NCI-H2107 (cell line): ENCODE measurements at places on chromosomes 2 and 18.

DNA sequence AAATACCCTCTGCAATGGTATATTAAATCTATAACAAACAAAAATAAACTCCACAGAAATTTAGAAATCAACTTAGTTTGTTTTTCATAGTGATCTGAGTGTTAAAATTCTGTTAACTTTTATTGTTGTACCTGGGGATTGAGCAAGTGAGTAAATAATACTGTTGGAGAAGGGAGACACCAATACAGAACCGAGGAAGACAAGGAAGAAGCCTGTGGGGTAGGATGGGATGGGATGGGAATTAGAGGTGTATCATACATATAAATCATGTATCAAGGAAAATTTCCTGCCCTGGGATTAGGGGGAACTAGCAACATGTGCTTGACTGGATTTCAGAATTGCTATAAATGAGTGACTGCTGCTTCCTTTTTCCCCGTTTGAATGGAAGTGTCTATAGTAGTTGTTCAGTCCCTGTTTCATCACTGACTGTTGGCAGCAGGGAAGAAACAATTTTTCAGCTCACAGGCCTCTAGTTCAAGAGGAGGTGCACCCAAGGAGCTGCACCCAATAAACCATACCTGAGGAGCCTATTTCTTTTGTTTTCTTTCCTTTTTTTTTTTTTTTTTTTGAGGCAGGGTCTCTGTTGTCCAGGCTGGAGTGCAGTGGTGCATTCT is 53.1 kb downstream of the SP110 start:
- DNase-seq = no peak

DNA sequence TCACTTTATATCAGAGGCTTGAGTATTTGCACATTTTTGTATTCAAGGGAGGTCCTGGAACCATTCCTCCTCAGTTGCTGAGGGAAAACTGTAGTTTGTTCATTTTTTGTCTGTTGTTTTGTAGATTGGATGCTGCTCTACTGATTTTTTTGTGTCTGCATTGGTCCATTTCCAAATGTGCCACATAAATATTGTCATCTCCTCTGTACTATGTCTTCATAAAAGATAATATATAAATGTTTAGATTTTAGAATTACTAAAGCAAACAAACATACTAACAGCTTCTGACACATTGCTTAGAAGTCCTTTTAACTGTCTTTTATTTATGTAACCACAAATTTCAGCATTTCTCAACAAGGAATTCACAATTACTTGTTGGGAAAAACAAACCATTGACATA is 356.8 kb downstream of the PLCL1 start:
- DNase-seq = no peak

DNA sequence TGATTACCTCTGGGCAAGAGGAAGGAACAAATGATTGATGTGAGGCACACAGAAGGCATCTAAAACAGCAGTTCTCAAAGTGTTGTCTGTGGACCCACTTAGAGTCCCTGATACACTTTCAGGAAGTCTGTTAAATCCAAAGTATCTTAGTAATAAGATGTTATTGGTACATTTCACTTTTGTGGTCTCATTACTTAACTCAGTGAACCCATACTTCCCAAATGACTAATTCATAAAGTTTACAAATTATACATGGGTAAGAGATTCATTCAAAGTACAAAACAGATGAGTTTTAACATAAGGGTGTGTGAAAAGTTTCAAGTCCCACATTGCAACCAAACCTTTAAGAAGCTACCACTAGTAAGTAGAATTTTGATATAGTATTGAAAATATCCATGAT is 440.5 kb downstream of the NUP35 start:
- DNase-seq = no peak

GRCh38 chr18:68822926-68823325 is 25.0 kb downstream of the CCDC102B start:
- no peak for DNase-seq

DNA sequence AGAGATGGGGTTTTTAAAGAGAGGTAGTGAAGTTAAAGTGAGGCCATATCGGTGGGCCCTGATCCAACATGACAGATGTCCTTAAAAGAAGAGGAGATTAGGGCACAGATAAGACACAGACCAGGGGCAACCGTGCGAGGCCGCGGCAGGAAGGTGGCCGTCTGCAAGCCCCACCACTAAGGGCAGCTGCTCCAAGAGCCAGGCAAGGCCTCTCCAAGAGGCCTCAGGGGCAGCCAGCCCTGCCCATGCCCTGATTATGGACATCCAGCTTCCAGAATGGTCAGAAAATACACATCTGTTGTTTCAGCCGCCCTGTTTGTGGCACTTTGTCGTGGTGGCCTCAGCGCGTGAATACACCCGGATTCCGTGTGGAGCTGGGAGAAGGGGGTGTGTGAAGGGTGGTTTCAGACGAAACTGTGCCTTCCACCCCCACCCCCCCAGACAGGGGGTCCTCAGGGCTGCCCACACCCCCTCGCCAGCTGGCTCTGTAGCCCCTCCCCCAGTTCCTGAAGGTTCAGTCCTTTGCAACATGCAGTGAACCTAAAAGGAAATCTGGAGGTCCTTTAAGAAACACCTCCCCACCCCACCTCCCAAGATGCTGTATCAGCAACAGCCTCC is 74.1 kb upstream of the SMAD7 start:
- DNase-seq = no peak

DNA sequence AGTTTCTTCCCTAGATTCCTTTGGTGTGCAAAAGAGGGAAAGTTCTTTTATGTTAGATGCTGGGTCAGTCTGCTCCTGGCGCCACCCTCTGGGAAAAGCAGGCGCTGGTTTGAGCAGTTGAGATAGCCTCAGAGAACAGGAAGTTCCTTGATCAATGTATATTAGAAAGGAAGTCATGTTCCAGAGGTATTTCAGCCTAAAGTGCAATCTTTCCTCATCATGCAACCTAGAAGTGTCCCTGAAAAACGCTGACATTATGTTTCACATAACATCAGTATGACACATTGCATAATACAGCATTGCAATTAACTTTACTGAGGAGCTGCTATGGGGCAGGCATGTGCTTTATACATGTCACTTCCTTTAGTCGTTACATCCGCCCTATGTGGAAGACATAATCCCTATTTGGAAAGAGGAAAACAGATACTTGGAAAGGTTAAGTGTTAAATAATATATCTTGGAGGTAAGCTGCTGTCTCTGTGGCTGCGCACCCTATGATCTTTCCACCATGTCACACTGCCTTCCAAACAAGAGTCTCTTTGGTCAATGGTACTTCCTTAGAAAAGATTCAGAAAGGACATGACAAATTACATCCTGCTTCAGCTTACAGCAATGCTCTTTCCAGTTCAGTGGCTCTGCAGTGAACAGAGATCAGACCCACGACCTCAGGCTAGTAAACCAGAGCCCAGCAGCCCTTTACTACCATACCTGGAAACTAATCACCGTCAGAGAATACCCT is 369.7 kb downstream of the RAD51AP2 start:
- no peak for DNase-seq

- no peak for DNase-seq
Observed at GRCh38 chr2:100561191-100561590, 1.6 kb upstream of the PDCL3 start.

DNA sequence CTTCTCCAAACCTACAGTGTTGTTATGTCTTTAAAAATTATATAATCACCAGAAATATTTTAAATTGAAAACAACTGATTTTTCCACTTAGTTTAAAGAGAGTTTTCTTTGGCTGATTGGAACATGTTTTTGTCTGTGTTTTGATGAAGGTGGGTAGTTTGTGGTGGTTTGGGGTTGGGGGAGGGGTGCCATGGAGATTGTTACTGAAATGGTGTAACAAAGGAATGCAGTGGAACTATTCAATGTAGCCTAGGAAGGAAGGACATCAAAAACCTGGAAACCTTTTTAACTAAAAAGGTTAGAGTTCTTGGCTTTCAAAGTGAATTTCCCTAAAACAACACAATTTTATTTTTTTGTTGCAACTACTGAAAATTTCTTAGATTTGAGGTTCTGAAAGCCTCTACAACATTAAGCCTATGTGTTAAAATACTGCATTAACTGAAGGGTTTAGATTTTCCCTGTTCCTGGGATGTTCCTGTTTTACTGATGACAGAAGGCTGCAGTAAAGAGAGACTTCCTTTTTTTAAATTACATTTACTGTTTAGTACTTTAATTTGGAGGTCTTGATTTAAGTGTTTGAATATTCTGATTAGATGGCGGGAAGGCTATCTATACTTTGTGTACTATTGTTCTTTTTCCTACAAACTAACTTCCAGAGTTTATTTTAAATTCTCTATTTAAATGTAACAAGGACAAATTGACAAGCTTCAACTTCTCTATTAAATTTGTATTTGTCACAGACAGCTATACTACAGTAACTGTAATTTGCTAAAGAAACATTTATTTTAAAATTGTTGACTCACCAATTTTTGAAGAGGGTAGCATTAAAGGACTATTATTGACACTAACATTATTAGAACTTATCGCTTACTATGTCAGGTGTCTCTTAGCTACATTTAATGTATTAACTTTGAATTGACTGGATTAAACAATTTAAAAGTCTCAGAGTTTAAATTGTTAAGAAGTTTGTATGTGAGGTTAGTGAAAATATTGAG is 87.7 kb downstream of the LIMS1 start:
- no peak for DNase-seq

GRCh38 chr2:134253804-134254203 is at the start of gene MGAT5:
Gene MGAT5 (plus strand): TSS chr2:134254072. CDS start chr2:134254404, 332 bp downstream.
- peak; percentile 36 for DNase-seq

GRCh38 chr2:230924470-230925341 is at the start of gene GPR55:
Gene GPR55 (minus strand): TSS chr2:230925242. CDS start chr2:230910962, 14,280 bp downstream.
- DNase-seq = no peak

- DNase-seq = no peak
Observed at GRCh38 chr2:176753752-176754474, 458.7 kb upstream of the HNRNPA3 start.

DNA sequence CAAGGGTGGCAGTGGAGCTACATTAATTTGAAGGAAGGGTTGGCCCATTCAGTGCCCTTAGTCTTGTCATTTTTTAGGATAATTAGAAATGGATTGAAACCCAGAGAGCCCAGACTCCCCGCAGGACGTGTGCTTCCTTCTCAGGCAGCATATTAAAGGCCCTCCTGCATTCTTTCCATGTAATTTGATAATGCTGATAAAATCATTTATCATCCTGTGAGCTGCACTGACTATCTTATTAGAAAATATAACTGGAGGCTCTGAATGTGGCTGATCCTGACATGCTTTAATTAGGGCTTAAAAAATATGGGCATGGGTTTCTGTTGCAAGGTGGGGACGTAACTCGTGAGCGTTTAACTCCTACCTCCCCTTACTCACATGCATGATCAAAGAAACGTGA is 148.1 kb downstream of the ACKR3 start:
- no peak for DNase-seq
